ENCODE measurements at places on chromosomes 12 and 14. TPM values are rescaled to one million over a fixed set of nuclear protein-coding genes. Genes with fewer than 3 reads are reported as not detected.
A peak's percentile ranks its signal among the peaks of the same experiment; 100 is the strongest.

- H3K4me1 ChIP-seq = peaks cover 47% of the 10 kb centered on the region
- H3K27ac ChIP-seq = no peak overlapping the region
- no peak for DNase-seq
Observed at GRCh38 chr14:77022236-77022852, 6.2 kb downstream of the IRF2BPL start.

GRCh38 chr14:23130871-23131270 lies 11.8 kb upstream of the CEBPE start:
- no peaks in the 10 kb centered on the region for H3K27me3 ChIP-seq
- H3K4me1 ChIP-seq = peaks cover 10% of the 10 kb centered on the region
- no peak for DNase-seq
- no peak overlapping the region for H3K27ac ChIP-seq
- no peak overlapping the region for H3K4me3 ChIP-seq

SERPINA10 gene
- total RNA-seq = not detected

DNA sequence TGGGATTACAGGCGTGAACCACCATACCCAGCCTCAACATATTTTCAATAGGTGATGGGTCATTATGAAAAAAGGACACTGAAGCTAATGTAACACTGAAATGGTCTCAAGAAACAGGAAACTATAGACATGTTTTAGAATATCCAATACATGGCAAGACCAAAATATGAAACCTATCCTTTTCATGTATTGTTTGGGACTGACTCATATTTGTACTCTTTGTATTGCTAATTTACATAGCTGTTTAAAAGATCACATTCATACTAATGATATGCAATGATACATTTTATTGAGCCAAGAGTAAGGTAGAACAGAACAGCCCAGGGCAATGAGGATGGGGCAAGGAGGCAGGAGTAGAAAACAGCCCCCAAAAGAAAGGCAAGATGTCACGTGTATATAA lies 32.6 kb downstream of the RESF1 start:
- no peak for DNase-seq
- no peaks in the 10 kb centered on the region for H3K27me3 ChIP-seq
- no peak overlapping the region for H3K4me3 ChIP-seq

C12orf75 gene
- total RNA-seq = 16.2 TPM

IFNG gene
- total RNA-seq = 0.60 TPM

DNA sequence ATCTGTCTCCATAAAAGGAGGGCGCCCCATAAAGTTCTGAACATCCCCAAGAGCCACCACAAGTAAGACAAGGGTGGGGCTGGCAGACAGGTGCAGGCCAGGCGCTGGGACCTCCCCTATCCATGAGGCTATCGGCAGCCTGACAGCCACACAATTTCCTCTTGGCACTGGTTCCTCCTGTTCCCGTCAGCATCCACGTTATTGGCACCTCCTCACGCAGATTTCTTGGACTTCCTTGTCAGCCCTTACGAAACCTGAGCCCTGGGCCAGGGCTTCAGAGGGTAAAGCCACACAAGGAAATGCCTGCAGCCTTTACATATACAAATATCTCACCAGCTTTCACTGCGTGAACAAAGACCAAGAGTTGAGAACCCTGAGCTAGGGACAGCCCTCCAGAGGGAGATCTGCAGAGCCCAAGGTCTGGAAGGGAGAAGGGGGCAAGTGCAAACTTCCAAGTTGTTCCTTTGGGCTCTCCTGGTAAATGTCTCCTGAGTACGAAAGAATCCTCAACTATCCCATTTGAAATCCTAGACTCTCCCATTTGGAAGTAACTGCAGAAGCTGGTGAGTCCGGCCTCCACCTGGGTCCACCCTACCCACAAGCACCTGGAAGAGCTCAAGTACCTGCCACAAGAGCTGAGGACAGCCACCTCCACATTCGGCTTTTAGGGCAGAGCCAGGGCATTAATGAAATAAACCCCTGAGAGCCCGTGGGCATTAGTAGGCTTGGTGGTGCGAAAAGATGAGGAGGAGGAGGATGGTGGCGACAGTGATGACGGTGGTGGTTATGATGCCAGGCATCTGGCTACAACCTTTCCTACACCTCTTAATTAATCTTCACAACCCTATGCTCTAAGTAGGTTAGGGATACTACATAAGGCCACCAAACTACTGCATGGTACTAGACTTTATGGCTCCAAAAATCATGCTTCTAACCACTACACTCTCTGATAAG lies 5.5 kb upstream of the TC2N start:
- H3K27me3 ChIP-seq = no peaks in the 10 kb centered on the region
- H3K4me1 ChIP-seq = peaks cover 24% of the 10 kb centered on the region
- peak; percentile 46 for DNase-seq
- peaks cover 5% of the 10 kb centered on the region for H3K36me3 ChIP-seq
- H3K4me3 ChIP-seq = no peak overlapping the region

GRCh38 chr12:109645194-109645593 lies 68.4 kb upstream of the FAM222A start:
- H3K4me1 ChIP-seq = no peaks in the 10 kb centered on the region
- no peak overlapping the region for H3K4me3 ChIP-seq
- peaks cover 63% of the 10 kb centered on the region for H3K27me3 ChIP-seq
- H3K36me3 ChIP-seq = no peaks in the 10 kb centered on the region

DNA sequence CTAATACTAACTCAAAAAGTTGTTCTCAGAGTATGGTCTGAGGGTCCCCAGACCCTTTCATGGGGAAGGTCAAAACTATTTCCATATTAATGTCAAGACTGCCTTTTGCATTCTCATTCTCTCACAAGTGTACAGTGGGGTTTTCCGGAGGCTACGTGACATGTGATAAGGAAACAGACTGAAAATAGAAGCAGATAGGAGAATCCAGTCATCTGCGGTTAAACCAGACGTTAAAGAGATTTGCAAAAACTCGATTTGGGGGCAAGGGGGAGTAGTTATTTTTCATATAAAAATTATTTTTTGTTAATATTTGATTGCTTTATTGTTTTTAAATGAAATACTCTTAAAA lies 1.0 kb upstream of the NAP1L1 start:
- no peak for DNase-seq
- H3K36me3 ChIP-seq = no peaks in the 10 kb centered on the region
- H3K4me3 ChIP-seq = peak overlapping the region; percentile 95
- no peaks in the 10 kb centered on the region for H3K27me3 ChIP-seq
- H3K4me1 ChIP-seq = peaks cover 42% of the 10 kb centered on the region

DNA sequence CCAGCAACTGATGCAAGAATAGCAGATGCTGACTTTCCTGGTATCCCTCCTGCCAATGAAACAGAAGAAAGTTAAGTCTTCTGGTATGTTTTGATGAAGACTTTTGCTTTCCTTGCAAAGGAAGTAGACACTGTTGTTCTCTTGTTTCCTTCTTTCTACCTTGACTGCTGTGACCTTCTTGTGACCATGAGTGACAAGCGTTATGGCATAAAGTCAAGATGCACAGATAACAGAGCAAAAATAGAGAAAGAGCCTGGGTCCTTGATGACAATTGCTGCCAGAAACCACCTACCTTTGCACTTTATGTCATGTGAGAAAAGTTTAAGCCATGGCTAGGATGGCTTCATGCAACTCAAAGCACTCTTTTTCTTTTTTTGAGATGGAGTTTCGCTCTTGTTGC lies 49.2 kb upstream of the LTA4H start:
- no peaks in the 10 kb centered on the region for H3K36me3 ChIP-seq
- H3K27me3 ChIP-seq = no peaks in the 10 kb centered on the region
- no peaks in the 10 kb centered on the region for H3K4me1 ChIP-seq
- H3K4me3 ChIP-seq = no peak overlapping the region
- no peak overlapping the region for H3K27ac ChIP-seq

DNA sequence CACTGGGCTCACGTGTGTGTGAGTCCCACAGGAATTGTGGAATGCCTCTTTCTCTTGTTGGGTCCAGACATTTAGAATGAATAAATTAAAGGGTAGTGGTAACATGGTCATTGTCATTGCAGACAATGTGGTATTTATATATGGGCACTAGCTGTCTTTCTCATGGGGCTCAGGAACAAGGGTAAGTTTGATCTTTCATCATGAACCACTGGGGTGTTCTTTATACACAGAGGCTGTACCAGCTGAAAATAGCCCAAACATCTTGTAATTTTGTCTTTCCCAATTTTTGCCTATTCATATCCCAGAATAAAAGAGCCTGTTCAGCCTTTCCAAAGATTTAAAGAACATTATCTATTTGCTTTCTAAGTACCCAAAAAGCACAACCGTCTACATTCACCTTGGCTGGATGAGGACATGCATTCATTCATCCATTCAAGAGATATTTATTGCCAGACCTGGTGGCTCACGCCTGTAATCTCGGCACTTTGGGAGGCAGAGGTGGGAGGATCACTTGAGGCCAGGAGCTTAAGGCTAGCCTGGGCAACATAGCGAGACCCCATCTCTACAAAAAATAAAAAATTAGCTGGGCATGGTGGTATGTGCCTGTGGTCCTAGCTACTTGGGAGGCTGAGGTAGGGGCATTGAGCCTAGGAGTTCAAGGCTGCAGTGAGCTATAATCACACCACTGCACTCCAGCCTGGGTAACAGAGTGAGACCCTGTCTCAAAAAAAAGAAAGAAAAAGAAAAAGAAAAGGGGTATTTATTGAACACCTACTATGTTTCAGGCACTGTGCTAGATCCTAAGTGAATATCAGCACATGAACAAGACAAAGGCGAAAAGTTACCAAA lies 4.4 kb upstream of the FOS start:
- peak overlapping the region; percentile 56 for H3K27ac ChIP-seq
- no peaks in the 10 kb centered on the region for H3K27me3 ChIP-seq
- no peak for DNase-seq
- H3K4me3 ChIP-seq = no peak overlapping the region
- no peaks in the 10 kb centered on the region for H3K36me3 ChIP-seq

- H3K27ac ChIP-seq = no peak overlapping the region
- H3K4me3 ChIP-seq = no peak overlapping the region
- H3K4me1 ChIP-seq = no peaks in the 10 kb centered on the region
- H3K36me3 ChIP-seq = no peaks in the 10 kb centered on the region
- H3K27me3 ChIP-seq = no peaks in the 10 kb centered on the region
Observed at GRCh38 chr14:93930296-93930988, 3.3 kb downstream of the FAM181A start.

OTOGL gene
- 0.09 TPM for total RNA-seq

AKAP3 gene
- 1.7 TPM for total RNA-seq

KCNK13 gene
- total RNA-seq = 2.8 TPM

RNASE1 gene
- total RNA-seq = 1,326 TPM

DNA sequence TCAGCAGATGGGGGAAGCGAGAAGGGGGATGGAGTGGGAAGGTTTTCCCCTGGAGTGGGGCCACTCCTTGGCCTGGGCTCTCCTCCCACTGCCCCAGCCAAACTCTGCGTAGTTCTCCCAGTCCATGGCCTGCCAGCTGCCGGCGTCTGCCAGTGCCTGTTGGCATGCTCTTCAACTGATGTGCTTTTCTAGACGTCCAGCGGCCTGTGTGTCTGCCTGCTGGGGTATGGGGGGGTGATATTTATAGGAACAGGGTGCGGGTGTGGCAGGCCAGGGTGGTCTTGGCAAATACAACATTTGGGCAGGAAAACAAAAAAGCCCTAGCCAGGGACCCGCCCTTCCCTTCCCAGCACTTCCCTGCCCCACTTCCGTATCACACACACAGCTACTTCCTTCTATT lies 786.3 kb upstream of the NOVA1 start:
- no peak overlapping the region for H3K27ac ChIP-seq
- H3K4me1 ChIP-seq = no peaks in the 10 kb centered on the region
- no peak overlapping the region for H3K4me3 ChIP-seq

FGD6 gene
- total RNA-seq = 17.3 TPM

DNA sequence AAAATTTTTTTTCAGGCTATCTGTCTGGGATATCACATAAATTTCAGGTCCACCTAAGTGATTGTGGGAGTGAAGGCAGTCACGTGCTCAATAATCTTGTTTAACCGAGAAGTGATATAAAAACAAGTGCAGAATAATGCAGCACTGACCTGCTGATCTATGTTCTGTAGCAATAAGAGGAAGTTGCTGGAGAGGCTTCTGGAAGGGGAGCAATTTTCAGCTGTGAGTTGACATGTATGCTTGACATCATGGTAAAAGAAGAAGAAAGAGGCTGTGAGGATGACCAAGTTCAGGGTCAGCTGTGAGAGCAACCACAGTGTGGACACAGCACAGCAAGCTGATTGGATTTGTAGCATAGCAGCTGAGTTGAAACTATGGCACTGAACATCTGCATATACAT lies 172.0 kb upstream of the PELI2 start:
- H3K4me1 ChIP-seq = no peaks in the 10 kb centered on the region
- no peak overlapping the region for H3K4me3 ChIP-seq
- no peaks in the 10 kb centered on the region for H3K27me3 ChIP-seq
- no peak overlapping the region for H3K27ac ChIP-seq
- DNase-seq = no peak
- H3K36me3 ChIP-seq = no peaks in the 10 kb centered on the region

DNA sequence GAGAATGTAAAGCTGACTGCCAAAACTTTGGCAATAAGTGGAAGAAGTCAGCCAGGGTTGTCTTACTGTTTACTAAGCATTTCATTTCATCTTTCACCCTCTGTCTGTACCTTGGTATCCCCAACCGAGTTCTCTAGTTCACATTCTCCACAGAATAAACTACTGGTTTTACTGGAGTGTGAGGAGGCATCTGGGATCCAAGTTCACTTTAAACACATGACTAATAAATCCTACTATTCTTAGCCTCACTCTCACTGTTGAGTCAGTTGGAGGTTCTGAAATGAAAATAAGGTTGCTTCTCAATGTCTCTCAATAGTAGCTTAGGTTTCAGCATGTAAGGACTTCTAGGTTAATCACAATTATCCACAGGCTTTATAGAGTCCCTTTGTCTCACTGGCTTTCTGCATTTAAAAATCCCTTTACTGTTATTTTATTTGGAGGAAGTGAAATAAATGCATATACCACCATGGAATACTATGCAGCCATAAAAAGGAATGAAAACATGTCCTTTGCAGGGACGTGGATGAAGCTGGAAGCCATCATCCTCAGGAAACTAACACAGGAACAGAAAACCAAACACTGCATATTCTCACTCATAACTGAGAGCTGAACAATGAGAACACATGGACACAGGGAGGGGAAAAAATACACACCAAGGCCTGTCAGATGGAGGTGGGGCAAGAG lies 95.8 kb downstream of the EPS8 start:
- no peaks in the 10 kb centered on the region for H3K36me3 ChIP-seq
- H3K27me3 ChIP-seq = no peaks in the 10 kb centered on the region
- H3K27ac ChIP-seq = no peak overlapping the region
- DNase-seq = no peak

DNA sequence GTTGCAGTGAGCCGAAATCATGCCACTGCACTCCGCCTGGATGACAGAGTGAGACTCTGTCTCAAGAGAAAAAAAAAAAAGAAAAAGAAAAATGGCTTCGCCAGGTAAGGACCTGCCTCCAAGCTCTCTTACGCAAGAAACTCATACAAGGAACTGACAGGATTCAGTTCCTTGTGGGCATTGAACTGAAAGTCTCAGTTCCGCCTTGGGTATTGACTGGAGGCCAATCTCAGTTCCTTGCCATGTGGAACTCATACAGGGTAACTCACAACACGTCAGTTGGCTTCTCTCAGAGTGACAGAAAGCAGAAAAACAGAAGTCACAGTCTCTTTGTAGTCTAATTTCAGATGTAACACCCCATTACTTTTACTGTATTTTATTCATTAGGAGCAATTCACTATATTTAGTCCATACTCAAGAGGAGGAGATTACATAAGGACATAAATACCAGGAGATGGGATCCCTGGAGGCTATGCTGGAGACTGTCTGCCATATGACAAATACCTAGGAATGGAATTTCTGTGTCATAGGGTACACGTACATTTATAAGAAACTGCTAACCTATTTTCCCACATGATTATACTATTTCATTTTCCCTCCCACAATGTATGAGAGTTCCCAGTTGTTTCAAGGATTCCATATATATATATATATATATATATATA lies 11.4 kb upstream of the NOPCHAP1 start:
- no peaks in the 10 kb centered on the region for H3K4me1 ChIP-seq
- peak; percentile 56 for DNase-seq
- H3K4me3 ChIP-seq = no peak overlapping the region
- no peaks in the 10 kb centered on the region for H3K27me3 ChIP-seq

SERPINA3 gene
- 198 TPM for total RNA-seq

HOXC4 gene
- 0.99 TPM for total RNA-seq
